ENCODE measurements at places on chromosomes 7 and 10.

DNA sequence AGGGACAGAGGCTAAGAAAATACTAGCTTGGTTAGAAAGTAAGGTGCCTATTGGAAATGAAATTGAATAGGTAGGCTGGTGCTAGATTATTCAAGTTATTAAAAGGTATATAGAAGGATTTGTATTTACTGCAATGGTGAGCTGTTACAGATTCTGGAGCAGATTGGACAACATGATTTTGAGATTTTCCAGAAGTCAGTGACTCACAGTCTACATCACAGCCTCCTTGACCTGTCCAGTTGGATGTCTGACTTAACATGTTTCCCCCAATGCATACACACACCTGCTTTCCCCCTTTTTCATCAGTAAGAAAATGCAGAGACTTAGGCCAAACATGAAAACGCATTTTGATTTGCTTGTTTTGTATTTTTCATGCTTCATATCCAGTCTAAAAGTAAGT is 33.4 kb downstream of the STARD3NL start:
- no peak for DNase-seq

DNA sequence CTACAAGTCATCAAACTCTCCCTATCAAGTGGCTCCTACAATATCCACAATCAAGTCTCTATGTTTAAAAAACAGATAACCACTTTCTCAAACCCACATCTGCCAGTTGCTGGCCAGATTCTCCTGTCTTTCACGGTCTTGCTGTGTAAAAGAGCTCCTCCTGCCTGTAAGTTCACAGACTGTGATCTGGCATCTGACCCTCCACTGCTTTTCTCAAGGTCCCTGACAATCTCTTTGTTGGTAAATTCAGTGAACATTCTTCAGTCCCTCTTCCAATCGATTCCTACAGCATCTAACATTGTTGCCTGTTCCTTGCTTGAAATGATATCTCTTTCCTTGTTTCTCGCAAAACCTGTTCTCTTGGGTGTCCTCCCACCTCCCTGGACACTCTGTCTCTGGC is 18.5 kb upstream of the LMOD2 start:
- no peak for DNase-seq

DNA sequence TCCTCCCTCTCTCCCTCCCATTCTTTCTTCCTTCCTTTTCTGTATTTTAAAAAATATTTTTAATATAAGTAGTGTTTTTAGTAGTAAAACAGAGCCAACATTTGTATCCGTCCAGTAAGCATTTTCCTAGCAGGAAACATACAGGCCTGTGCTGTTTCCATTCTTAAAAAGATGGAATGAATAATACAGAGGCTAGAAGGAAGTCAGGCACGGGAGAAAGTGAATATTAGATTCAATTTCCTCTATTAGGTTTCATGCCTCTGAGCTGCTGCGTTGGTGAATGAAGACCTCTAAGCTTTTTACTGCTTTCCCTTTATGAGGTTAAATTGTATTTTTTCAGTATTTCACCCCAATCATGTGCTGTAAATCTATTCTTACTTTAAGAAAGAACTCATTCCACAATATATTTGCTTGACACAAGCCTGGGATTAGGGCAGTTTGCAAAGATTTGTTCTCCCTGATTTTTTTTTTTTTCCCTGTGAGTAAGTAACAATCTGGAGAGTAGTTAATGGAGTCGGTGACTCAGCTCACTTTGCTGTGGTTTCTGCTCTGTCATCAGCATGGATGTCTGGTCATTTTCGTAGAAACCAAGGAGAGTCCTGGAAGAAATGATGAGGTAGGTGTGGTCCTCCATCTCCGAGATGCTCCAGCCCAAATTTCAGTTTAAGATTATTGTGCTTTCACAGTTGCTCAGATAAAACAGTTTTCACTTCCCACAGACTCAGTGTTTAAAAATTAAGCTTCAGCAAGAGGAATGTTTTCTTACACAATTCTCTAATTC is 76.1 kb upstream of the PITRM1 start:
- peak; percentile 33 for DNase-seq

- DNase-seq: no peak
These were observed 36.5 kb upstream of the TMEM140 start for GRCh38 chr7:135111379-135111778.

DNA sequence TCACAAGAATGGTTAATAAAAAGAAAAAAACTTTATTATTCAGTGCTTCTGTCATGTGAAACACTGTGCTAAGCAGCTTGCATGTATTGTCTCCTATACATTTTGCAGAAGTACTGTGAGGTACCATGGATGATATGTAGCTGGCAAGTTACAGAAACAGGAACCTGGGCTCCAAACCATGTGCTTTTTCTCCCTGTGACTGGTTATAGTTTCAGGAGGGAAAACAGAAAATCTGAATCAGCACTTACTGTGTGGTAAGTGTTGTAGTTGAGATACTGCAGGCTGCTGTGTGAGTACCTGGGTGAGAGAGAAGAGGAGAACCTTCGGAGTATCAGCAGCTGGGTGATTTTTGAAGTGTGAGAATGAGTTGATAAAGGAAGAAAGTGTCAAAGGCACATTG is 285.0 kb downstream of the SUGCT start:
- peak; percentile 82 for DNase-seq

GRCh38 chr10:35554036-35554435 is 51.1 kb upstream of the GJD4 start:
- DNase-seq: peak; percentile 5

GRCh38 chr7:47730142-47730541 is 148.2 kb upstream of the TNS3 start:
- no peak for DNase-seq

DNA sequence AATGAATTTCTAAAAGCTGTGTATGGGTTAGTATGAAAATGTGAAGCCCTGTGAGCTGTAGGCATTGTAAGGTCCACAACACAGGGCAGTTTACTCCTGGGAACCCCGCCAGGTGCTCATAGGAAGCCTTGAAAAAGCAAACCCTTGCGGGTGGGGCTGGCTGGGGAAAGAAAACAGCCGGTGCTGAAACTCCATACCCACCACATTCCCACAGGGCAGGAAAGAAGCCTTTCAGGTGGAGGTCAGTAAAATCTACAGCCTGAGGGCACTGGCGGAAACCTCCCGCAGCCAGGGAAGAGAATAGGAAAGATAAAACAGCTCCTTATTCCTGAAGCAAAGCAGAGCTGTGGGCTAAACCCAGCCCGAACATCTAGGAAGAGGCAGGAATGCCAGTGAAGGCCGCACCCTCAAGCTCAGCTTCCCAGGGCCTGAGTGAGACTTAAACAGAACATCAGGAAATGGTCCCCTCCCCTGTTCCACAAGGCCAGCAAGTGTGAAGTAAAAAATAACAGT is 34.7 kb downstream of the PODXL start:
- DNase-seq: no peak

DNA sequence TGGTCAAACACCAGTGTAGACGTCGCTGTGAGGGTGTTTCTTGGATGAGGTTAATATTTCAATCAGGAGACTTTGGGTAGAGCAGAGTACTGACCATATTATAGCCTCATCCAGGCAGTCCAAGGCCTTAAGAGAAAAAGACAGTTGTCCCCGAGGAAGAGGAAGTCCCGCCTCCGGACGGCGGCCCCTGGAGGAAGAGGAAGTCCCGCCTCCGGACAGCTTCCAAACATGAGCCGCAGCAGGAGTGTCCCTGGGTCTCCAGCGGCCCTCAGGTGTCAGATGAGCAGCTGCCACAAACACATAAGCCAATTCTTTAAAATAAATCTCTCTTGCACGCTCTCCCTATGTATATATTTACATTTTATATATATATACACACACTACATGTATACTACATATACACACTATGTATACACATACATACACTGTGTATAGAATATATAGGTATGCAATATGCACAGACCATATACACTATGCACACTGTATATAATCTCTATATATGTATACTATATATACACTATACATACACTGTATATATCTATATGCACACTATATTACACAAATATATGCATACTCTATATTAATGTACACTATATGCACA is 37.5 kb downstream of the PWWP2B start:
- DNase-seq: peak; percentile 90

DNA sequence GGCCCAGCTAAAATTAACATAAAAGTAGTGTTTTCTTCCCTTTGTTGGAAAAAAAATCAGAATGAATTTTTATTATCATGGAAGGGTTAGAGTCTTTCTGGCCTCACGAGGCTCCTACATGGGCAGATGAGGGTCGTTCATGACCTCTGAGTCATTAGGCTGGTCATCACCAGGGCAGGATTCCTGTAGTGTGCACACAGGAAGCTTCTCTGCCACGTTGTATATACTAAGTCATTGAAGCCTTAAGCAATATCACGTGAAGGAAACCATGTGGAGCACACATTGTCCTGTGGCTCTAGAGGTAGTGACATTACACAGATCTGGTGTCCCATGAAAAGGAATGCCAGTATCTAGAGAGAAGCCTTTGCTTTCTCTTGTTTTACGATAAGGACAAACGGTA is 84.7 kb upstream of the C1QL3 start:
- no peak for DNase-seq

DNA sequence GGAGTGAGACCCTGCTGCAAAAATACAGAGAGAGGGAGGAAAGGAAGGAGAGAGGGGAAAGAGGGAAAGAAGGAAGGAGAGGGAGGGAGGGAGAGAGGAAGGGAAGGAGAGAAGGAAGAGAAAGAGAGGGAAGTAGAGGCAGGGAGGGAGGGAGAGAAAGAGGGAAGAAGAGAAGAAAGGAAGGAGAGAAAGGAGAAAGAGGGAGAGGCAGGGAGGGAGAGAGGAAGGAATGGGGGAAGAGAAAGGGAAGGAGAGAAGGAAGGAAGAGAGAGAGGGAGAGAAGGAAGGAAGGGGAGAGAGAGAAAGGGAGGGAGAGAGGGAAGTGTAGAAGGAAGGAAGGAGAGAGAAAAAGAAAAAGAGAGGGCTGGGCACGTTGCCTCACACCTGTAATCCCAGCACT is 121.7 kb downstream of the TMEM130 start:
- no peak for DNase-seq

DNA sequence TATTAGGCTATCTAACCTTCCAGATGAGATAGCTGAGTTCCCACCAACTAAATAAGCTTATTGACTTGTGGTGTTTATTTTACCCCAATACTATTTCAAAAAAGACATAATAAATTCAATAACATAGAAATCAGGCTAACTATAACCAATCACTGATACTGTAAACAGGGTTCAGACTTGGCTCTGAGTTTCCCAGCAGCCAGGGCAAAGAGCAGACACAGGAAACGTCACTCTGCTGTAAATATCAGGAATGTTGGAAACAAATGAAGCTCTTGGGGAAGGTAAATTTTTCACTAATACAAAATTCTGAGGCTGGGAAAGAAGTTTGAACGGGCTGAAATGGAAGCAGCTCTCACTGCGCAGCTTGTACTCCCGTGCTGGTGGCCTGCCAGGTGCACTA is 114.6 kb downstream of the GALNT11 start:
- no peak for DNase-seq

GRCh38 chr10:35218339-35218955 is 91.8 kb downstream of the CREM start:
- peak; percentile 88 for DNase-seq

GRCh38 chr10:21494191-21495001 is 31.1 kb downstream of the SKIDA1 start:
- DNase-seq: no peak

DNA sequence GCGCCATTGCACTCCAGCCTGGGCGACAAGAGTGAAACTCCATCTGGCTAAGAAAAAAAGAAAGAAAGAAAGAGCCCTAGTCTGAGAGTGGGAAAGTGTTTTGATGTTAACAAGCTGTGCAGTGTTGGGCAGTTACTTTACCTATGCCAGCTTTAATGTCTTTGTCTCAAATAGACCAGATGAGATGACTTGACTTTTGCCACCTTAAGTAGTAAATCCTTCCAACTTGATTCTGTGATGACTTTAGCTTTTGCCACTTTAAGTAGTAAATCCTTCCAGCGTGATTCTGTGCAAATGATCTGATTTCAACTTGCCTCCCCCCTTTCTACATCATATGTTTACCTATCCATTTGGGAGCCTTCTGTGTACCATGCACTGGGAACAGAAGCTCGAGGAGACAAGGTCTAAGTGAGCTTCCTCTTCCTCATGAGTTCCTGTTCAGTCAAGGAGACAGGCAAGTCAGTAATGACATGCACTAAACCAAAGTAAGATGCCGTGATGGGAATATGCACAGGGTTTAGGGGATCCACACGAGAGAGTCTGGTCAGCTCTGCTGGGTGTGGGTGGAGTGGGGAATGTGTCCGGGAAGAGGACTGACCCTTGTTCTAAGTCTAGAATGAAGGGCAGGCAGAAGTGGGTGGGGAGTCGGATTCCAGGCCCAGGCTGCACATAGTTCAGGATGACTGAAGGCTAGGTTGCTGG is 17.2 kb downstream of the INPP5F start:
- no peak for DNase-seq

GRCh38 chr10:117342641-117343040 is 32.6 kb downstream of the PDZD8 start:
- no peak for DNase-seq

GRCh38 chr10:132470410-132471124 is 67.0 kb upstream of the INPP5A start:
- no peak for DNase-seq

DNA sequence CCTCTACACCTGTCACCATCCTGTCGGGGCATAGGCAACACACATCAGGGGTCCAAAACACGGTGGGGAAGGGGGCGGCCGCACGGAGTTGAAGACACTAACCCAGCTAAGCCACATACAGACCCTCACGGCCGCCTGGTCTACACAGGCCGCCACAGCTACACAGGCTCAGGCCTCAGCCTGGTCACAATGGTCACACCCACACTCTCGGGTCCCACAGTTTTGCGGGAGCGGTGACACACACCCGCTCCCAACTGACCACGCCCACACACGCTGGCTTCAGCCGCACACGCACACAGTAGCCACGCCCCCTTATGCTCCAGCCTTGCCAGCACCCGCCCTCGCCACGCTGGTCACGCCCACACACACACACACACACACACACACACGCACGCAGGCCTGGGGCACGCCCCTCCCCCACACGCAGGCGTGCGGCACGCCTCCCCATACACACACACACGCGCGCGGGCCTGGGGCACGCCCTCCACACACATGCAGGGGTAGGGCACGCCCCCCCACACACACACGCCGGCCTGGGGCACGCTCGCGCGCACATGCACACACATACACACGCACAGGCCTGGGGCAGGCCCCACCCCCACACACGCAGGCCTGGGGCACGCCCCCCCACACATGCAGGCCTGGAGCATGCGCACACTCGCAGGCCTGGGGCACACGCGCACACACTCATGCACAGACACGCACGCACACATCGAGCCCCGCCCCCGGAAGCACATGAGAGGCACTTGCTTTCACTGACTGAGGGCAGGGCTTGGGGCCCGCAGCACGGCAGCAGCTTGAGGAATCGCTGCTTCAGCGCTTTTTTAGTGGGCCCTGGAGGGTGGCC is 12.3 kb upstream of the OGA start:
- peak; percentile 77 for DNase-seq

GRCh38 chr7:106623853-106624252 is 37.1 kb downstream of the CCDC71L start:
- DNase-seq: peak; percentile 19

GRCh38 chr7:24877790-24878311 is 102.1 kb downstream of the OSBPL3 start:
- peak; percentile 54 for DNase-seq

DNA sequence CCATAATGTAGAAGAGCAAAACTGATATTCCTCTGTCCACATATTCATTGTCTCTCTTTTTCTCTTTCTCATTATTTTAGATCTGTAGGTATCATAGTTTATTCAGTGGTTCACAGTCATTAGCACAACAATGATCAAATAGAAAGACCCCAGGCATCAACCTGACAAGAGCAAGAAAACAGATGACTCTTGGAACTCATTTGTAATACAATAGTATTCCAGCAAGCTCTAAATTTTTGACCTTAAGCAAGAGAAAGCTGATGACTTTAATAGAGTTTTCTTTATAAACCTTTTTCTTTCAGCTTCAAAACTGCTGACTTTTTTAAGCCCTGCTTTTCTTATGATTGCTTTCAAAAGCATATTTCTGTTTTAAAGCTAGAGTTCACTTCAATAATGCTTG is 507.5 kb upstream of the SORCS1 start:
- DNase-seq: no peak
